ENCODE measurements at places on chromosomes 12 and 14.

GRCh38 chr12:127496255-127496654, 770.7 kb upstream of the TMEM132C start:
- DNase-seq, result no peak

DNA sequence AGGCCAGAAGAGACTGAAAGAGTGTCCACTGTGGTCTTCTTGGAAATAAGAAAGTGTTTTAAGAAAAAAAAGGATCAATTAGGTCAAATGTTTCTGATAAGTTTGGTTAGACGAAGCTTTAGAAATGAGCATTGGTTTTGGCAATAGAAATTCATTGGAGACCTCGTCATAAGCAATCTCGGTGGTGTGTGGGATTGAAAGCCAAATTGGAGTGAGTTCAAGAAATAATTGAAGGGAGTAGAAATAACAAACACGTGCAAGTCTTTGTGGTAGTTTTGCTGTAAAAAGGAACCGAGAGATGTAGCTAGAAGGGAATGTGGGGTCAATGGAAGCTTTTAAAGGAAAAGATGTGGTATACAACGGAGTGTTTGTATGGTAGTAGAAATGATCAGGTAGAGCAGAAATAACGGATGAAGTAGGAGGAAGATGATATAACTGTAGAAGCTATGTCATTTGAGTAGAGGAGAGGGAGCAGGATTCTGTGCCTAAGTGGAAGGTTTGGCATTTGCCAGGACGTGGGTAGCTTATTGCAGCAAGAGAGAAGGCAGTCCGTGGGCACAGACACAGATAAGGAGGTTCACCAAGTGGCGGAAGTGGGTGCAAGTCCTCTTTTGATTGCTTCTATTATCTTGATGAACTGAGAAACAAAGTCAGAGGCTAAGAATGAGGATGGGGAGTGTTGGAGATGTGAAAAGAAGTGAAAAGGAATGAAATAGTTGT, 146.2 kb downstream of the DACT1 start:
- DNase-seq, result no peak

GRCh38 chr14:95460647-95461478, 55.6 kb downstream of the SYNE3 start:
- no peak for DNase-seq

GRCh38 chr12:130711756-130712155, 4.3 kb downstream of the RIMBP2 start:
- no peak for DNase-seq

DNA sequence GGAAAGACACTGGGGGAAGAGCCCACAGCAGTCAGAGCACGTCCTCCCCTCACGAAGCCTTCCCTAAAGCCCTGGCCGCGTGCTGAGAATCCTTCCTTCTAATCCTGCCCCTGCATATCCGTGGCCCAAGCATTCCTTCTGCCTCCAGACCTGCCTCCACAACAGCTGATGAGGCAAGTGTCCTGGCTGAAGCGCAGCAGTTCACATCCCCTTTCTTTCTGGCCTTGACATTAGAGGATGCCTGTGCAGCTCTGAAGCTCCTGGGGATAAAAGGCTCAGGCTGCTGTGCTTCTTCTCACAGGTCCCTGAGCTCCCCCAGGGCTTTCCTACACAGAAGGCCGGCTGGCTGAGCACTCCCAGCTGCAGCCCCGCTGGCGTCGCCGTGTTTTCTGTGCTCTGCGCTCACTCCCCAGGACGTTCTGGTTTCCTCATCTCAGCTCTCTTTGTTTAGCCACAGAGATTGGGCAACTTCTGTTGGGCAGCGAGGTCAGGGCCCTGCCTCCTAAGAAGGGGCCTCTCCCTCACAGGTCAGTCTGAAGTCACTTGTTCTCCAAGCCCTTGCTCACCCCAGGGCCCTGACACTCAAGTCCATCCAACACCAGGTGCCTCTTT, 45.8 kb downstream of the NINJ2 start:
- DNase-seq, result no peak

GRCh38 chr14:24071836-24072430, 571 bp downstream of the CPNE6 start:
- DNase-seq, result no peak

DNA sequence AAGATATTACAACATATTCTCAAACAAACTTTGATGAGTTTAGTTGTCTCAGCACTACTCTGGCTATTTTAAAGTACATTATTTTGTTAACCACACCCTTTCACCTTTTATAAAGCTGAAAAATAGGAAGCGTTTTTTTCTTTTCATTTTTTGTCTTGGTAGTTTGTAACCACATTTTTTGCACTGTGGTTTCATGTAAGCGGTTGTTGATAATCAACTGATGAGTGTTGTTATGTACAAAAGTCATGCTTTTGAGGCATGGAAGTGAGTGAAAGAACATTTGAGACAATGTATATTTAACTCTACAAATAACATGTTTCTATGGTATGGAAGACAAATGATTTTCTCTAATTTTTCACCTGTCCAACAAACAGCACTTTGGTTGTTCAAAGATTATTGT, 52.1 kb upstream of the ATP2B1 start:
- DNase-seq, result no peak

DNA sequence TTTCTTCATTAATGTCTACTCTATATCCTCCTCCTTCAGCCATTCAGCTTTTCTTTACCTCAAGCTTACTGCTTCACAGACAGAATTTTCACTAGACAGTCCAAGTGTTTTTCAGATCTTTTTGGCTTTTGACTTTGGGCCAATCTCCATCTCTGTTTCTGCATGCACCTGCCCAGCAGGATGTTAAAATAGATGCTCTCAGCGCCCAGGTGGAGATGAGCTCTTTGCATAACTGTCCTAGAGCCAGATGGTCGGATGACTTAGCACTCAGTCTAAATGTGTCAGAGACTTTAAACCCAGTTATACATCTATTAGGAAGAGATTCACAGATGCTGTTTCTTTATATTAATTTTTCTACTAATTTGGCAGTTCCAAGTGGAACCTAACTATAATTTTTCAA, 80.3 kb upstream of the SSTR1 start:
- DNase-seq, result no peak

DNA sequence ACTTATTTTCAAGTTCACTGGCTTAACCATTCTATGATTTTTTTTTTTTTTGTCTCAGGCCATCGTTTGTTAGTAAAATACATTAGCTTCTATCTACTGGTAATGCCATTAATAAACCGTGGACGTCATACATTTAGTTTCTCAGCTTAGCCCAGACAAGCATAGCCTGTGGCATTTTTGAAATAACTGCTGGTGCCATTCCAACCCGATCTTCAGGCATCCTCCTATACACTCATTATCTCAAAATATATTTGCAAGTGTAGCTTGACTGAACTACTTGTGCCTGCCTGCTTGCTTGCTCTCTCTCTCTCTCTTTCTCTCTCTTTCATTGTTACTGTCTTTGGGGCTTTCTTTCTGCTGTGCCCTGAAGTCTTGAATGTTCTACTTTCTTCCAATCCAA, 12.7 kb upstream of the MBIP start:
- no peak for DNase-seq

DNA sequence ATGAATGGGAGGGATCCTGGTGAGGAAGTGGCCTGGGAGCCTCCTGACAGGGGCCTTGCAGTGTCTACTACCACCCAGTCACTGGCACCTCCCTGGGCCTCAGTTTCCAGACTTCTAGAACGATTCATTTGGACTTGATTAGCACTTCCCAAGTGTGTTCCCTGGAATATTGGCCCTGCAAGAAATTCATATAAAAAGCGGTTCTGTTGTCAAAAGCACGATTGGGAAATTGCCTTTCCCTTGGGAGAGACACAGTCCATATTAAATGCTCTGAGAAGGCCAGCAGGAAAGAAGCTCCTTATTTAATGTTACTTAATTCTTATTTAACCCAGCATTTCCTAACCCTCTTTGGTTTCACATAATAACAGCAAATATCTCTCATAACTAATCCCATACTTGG, 61.9 kb downstream of the DRAM1 start:
- DNase-seq, result no peak
